LNCaP clone FGC (cell line): ENCODE measurements at places on chromosomes 4 and X.

DNA sequence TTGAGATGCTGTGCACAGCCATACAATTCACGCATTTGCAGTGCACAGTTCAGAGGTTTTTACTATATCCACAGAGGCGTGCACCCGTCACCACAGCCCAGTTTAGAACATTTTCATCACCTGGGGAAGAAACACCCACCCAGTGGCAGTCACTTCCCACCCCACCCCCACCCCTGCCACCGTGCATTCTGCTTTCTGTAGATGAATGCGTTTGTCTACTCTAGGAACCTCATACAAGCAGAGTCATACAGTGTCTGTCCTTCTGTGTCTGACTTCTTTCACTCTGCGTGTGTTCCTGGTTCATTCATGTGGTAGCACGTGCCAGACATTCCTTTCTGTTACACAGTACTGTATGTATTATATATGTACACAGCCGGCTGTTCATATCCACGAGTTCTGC is 122.8 kb downstream of the TBL1X start:
- DNase-seq, result no peak

DNA sequence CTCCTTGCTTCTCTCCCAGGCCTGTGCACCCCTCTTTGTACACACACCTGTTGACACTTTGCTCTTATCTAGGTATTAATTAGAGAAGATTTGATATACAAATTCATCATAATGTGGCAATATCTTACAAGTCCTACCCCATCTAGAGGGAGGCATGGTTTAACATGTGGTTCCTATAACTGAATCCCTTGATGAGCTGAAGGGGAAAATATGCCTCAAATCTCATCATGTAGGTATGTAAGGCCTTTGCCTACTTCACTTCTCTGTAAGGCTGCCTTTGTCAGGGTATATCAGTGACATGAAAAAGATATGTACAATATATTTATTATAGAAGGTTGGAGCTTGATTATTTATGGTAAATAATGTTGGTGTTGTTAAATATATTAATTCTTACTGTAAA is 31.9 kb downstream of the HTR2C start:
- DNase-seq, result no peak

DNA sequence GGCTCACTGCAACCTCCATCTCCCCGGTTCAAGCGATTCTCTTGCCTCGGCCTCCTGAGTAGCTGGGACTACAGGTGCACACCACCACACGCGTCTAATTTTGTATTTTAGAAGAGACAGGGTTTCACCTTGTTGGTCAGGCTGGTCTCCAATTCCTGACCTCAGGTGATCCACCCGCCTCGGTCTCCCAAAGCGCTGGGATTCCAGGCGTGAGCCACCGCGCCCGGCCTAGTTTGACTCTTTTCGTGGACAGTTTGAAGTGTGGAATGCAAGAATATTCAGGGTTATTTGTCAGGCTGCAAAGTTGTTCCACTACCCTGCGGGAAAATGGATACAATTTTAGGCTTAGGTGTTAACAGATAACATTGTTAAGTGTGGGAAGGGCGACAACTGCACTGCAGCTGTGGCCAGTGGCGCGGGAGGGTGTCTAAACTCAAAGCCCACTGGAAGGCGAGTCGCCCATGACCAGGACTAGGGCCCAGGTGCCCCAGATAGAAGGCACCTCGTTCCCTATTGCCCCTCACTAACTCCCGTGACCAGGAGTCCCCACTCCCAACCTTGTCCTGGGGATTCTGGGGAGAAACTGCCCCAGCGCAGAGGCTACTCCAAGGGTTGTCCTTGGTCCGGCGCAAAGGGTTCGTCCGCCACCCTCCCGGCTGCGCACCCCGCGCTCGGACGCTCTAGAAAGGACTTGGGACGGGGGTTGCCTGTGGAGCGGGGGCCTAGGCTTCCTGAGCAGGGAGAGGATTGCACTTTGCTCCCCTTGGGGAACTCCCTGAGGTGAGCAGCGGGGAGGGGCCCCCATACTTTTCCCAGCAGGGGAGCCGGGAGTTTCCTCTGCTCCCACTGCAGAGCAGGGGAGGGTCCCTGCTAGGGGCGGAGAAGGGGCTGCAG is 1.1 kb upstream of the CD99 start:
- no peak for DNase-seq

DNA sequence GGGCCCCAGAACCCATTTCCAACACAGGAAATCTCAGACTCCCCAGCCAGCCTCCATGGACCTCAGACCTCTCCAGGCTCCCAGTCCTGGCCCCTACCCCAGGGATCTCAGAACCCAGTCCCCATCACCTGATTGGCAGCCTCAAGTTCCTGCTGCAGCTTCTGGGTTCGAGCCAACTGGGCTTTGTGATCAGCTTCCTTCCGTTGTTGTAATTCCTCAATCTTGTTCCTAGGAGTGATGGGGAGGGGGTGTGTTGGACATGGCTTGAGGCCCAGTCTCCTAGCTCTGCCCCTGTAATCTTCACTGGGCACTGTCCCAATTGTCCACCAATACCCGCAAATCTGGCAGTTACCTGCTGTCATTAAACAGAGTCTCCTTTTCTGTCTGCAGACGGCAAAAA is 12.6 kb downstream of the GRIPAP1 start:
- DNase-seq, result no peak

DNA sequence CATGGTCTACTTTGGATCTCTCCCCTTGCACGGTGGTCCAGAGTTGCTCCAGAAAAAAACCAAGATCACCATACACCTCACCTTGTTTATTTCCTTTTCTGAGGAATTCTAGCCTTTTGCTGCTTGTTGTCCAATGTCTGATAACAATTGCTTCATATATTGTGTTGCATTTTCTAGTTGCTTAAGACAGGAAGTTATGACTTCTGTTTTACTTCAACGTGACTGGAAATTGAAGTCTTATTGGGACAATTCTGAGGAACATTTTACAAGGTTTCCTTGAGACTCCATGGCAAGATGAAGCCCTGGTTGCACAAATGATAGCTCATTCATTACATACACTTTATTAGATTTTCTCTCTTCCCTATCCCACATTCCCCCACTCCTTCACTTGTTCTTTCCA is 5.2 kb downstream of the CXCL1 start:
- no peak for DNase-seq

GRCh38 chr4:14867847-14868246 is 134.4 kb upstream of the CPEB2 start:
- DNase-seq, result no peak

GRCh38 chr4:98546910-98547594 is 111.4 kb downstream of the TSPAN5 start:
- no peak for DNase-seq

- no peak for DNase-seq
Measured at GRCh38 chr4:33772582-33772981, 2471.7 kb downstream of the ARAP2 start.

GRCh38 chrX:82666355-82666754 is 841.7 kb upstream of the POU3F4 start:
- no peak for DNase-seq

GRCh38 chr4:183848805-183849204 is 56.3 kb upstream of the STOX2 start:
- DNase-seq, result no peak

DNA sequence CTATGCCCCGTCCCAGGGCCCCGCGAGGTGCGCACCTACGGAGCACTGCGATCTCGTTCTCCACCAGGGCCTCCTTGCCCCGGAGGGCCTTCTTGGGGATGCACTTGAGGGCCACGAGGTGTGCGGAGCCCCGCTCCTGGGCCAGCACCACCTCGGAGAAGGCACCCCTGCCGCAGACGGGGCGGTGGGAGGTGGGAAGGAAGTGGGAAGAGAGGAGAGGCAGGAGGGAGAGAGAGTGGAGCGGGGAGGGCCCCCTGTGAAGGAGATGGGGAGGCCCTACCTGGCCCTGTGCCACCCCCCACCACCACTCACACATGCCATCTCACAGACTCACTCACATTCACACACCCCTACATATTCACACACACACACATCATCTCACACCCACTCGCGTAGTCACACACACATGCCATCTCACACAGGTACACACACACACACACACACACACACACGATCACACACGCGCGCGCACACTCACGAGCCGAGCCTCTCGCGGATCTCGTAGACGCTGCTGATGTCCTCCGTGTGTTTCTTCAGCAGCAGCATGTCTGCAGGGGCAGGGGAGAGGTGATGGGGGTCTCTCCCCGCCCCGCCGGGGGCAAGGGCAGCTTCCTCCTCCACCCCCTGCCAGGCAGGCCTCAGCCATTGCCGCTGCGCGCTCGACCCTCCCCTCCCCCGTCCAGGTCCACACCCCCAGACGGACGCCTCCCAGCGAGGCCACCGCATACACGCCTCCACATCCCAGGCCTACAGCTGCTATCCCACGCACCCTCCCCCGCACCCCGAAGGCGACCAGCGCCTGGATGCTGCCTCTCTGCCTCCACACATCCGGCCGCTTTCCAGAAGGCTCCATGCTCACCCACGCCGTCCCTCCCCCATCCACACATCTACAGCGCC is 834 bp downstream of the PNCK start:
- no peak for DNase-seq

DNA sequence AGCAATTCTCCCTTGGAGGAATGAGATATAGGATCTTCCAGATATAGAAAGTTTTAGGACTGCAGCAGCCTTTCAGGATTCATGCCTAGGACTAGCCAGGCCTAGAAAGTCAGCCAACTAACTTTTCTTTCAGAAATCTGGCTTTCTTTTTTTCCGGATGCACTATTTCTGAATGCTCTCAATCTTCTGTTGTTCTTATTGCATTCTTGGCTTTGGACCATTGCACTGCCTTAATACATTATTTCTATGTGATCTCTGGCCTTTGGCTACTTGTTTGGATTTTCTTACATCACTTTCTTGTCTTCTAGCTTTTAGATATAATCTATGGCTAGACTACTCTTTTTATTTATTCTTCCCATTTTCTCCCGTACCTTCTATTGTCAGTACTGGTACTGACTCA is 813.1 kb upstream of the HTR2C start:
- DNase-seq, result no peak

- no peak for DNase-seq
Measured at GRCh38 chr4:22744478-22745062, 51.8 kb downstream of the GBA3 start.

DNA sequence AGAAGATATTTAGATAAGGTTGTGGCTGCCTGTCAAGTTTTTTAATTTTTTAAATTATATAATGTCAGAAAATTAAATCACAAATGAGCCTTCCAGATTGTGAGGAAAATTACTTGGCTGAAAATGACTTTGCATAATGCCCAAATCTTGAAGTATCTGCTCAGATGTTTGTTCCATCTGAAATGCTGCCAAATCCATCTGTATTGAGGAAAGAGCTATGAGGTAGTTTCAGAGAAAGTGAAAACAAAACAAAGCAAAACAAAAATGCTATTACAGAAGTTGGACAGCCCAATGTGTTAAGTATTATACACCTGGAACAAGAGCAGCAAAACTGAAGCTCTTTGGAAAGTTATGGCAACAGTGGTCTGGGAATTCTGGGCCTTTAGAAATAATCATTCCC is 23.3 kb upstream of the GUCY1B1 start:
- DNase-seq, result no peak

DNA sequence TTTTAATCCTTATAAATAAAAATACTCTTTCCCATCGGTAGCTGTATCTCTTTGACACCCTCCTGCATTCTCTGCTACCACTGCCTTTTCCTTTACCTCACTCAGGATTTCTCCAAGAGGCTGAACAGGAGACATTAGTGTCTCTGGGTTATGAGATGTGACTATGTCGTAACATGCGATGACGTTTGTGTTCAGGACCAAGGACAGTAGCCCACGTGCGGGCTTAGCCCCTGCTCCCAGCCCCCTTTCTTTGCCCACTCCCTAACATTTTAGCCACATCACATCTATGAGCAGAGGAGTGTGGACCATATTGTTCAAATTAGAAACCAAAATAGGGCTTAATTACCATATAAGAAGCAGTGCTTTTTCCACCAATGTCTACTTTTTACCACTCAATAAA is 369.3 kb downstream of the FBXW7 start:
- no peak for DNase-seq

DNA sequence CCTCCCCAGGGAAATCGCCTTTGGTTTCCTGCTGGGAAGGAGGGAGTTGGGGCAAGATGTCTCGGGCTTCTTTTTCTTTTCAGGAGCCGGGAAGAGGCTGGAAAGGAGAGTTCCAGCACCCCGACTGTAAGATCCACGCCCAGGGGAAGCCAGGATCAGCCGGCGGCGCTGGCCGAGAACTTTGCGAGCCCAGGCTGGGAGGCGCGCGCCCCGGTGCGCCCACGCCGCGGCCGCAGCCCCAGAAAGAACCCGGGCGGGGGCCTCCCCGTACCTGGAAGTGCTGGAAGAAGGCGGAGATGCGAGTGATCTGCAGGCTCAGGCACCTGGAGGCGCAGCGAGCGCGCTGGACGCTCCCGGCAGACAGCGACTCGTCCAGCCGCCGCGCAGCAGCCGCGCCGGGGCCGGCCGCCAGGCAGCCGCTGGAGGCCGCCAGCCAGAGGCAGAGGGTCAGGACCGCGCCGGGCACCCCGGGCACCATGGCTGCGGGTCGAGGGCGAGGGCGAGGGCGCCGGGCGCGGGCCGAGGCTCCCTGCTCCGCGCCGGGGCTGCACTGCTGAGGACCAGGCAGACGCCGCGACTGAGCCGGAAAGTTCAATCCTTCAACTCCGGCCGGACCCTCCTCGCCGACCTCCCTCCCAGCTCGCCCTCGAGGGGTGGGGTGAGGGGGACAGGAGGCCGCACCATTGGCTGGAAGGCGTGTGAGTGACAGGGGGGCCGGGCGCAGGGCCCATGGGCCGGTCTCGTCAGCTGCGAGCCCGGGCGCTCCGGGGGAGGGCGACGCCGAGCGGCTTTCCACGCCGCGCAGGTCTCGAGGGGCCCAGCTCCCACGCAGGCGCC is at the start of gene ANOS1:
ANOS1 (minus strand) TSS at position 579 of the 837 bp plus-strand sequence; CDS start at position 478, 101 bp downstream.
- DNase-seq, result no peak

DNA sequence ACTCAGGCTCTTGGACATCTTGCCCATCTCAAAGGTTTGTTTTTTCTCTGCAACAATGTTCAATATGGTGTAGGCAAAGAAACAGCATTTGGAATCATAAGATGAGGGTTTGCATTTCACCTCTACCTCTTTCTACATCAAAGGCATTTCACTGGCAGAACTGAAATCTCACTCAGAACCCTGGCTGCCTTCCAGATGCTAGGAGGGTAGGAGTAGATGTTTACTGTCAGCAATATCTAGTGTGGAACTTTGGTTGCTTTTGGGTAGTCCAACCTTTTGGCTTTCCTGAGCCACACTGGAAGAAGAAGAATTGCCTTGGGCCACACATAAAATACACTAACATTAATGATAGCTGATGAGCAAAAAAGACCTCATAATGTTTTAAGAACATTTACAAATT is 297.0 kb upstream of the KLF3 start:
- no peak for DNase-seq

- no peak for DNase-seq
Measured at GRCh38 chrX:42524379-42524778, 253.6 kb downstream of the PPP1R2C start.

DNA sequence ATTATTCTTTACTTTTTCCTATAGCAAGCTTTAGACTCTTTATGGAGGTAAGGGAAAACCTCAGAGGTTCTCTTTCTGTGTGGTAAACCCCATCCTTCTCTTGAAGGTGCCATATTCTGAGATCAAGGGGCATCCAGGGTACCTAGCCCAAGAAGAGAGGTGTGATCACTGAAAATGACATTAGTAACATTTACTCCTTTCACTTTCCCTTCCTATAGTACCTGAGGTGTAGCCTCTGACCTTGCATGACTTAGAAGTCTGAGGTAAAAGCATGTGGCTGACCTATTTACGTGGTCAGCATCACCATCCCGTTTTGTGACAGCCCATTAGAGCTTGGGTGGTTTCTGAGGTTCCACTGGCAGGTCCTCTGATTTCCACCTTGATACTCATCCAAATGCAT is 25.7 kb downstream of the SGMS2 start:
- no peak for DNase-seq

- no peak for DNase-seq
Measured at GRCh38 chr4:40909363-40909876, 159.7 kb downstream of the NSUN7 start.
